ENCODE measurements at places on chromosomes 16 and 17. TPM values are rescaled to one million over a fixed set of nuclear protein-coding genes. Genes with fewer than 3 reads are reported as not detected.

RAD51D gene
- 11.6 TPM for total RNA-seq

TNFSF12 gene
- 0.66 TPM for total RNA-seq

VWA3A gene
- 0.04 TPM for total RNA-seq

TPSD1 gene
- total RNA-seq = not detected

NACA2 gene
- total RNA-seq = not detected

SEC14L5 gene
- not detected for total RNA-seq

KRT17 gene
- 0.45 TPM for total RNA-seq

ABCA5 gene
- 4.1 TPM for total RNA-seq

SLC5A10 gene
- total RNA-seq = not detected

ADAD2 gene
- total RNA-seq = 0.13 TPM

CACNG1 gene
- total RNA-seq = not detected

PLCD3 gene
- total RNA-seq = 25.8 TPM

SLC6A2 gene
- not detected for total RNA-seq

KRTAP4-9 gene
- total RNA-seq = not detected

TBC1D3 gene
- total RNA-seq = not detected

KCNG4 gene
- not detected for total RNA-seq

JPH3 gene
- not detected for total RNA-seq

KRT222 gene
- not detected for total RNA-seq

TNFRSF17 gene
- total RNA-seq = 0.11 TPM

C16orf86 gene
- 11.4 TPM for total RNA-seq

TBC1D26 gene
- not detected for total RNA-seq

CAPN15 gene
- total RNA-seq = 58.8 TPM

USP22 gene
- 138 TPM for total RNA-seq

CCL22 gene
- not detected for total RNA-seq

CDR2 gene
- total RNA-seq = 17.4 TPM

CDH15 gene
- not detected for total RNA-seq

RNU2-1 gene
- not detected for total RNA-seq

CFAP119 gene
- total RNA-seq = 21.3 TPM

TEKT5 gene
- not detected for total RNA-seq

C17orf107 gene
- total RNA-seq = 0.53 TPM

LUC7L3 gene
- total RNA-seq = 90.8 TPM

AGRP gene
- total RNA-seq = not detected

OR4D1 gene
- not detected for total RNA-seq

EIF4A3 gene
- total RNA-seq = 81.8 TPM

TNK1 gene
- total RNA-seq = 2.4 TPM

COL1A1 gene
- total RNA-seq = 0.30 TPM

MYH2 gene
- total RNA-seq = not detected

HOXB9 gene
- 22.8 TPM for total RNA-seq

ABCC12 gene
- not detected for total RNA-seq
